ENCODE measurements at places on chromosomes 1 and 21.
A peak's percentile ranks its signal among the peaks of the same experiment; 100 is the strongest.

DNA sequence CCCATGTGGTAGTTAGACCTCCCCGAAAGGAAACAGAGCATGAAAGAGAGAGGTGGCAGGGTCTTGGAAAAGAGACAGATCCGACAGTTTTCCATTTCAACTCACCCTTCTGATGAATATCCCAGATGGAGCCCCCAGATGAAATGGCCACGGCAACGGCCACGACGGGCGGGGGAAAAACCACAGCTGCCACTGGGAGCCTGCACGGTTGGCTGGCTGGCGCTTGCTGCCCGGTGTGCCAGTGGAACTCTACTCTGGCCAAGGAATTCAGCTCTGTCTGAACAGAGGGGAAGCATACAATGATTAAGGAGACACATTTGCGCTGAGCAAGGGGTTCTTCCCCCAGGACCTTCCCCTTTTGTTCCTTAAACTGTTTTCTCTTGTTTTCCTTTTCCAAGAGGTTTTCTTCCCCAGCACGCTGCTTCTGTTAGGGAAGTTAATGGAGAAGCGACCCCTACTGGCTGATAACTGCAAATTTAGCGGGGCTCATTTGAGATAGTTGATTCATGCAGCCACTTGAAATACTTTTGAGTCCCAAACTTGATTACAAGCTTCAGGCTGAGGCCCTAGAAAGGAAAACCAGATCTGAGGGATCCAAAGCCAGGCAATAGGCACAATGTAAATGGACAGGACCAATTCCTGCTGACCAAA, 1122.5 kb downstream of the NCAM2 start:
- no peak for DNase-seq

GRCh38 chr1:29648026-29648425, 411.7 kb downstream of the PTPRU start:
- no peak for DNase-seq

- no peak for DNase-seq
Measured at GRCh38 chr1:53574621-53575020, 115.4 kb downstream of the DMRTB1 start.

GRCh38 chr1:70202173-70202758, 3.1 kb downstream of the LRRC40 start:
- no peak for DNase-seq

- no peak for DNase-seq
Measured at GRCh38 chr1:31712068-31712467, 8.3 kb upstream of the COL16A1 start.

- no peak for DNase-seq
Measured at GRCh38 chr1:36322786-36323635, 434 bp downstream of the EVA1B start.

GRCh38 chr1:171683870-171684269, 31.4 kb upstream of the MYOC start:
- no peak for DNase-seq

GRCh38 chr1:230725256-230726012, 11.5 kb upstream of the AGT start:
- no peak for DNase-seq

GRCh38 chr1:65751961-65752360, 40.7 kb upstream of the PDE4B start:
- no peak for DNase-seq

DNA sequence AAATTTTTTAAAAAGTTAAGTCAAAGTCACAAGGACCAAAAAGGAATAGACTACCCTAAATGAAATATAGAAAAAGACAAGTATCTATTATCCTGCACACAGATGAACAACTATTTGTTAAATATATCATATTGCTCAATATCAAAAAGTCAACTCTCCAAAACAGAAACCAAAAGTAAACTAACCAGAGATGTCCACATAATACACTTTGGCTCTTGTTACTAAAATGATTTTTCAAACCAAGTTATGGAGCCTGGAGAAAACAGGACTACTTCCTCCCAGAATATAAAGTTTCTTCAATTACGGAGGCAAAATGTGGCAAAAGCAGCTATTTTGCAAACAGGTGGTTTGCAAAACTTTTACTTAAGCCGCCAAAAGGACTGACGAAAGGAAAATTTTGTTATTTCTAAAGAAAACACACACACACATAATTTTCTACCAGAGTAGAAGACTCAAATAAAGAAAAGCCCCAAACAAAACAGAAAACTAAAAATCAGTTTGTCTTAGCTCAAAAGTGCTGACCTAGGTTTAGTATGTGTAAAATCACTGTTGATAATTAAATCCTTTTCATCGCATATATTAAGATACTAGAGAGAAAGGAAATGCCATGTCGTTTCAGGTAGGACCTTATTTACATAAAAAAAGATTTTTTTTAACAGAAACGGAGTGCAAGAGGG, 1.1 kb downstream of the DPYD start:
- DNase-seq: no peak

DNA sequence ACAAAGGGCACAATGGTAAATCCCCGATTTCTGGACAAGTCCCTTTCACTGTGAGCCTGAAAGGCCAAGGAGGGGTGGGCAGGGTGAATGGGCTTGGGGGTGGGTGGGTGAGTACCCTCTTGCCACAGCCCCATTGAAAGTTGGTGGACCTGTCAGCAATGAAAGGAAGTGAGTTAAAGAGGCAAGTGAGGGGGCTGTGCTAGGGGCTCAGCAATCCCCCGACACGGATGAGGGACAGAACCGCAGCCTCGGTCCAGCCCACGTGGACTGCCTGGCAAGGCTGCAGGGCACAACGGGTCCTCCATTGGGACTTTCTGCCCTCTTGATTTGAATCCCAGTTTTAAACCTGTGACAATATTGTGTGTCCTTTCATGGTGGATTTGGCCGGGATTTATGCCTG, 255.3 kb downstream of the FOXD2 start:
- no peak for DNase-seq

- no peak for DNase-seq
Measured at GRCh38 chr1:245216366-245217115, 61.8 kb downstream of the KIF26B start.

DNA sequence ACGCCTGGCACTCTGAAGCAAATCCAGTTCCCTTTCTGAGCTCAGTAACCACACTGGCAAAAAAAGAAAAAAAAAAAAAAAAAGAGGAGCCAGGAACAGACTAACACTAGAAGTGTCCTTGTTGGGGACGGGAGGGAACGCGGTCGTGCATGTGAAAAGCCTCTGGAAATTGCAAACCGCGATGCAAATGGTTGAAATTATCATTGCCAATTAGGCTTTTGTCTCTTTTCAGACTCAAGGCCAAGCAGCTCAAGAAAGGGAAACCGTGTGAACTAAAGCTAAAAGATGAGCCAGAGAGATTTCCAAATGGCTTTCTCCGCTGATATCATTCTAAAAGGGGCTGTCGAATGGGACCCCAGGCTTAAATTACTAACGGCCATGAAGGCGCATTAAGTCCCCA, 13.5 kb downstream of the TRABD2B start:
- DNase-seq: no peak

DNA sequence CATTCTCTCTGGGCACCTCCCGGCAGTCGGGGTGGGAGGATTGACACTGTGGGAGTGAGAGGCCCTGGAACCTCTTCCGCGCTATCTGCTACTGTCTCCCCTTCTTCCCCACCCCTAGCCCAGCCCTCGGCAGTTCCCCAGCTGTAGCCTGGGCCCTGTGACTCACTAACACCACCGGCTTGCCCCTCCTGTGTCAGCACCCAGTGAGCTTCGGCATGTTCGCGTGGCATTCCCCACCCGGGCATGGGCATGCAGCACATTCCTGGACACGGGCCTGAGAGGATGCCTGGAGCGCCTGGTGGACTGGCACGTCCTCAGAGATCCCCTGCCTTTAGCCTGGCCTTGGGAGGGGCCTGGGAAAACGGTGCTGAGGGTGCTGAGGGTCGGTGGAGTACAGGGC, 1.3 kb downstream of the CDK18 start:
- no peak for DNase-seq

DNA sequence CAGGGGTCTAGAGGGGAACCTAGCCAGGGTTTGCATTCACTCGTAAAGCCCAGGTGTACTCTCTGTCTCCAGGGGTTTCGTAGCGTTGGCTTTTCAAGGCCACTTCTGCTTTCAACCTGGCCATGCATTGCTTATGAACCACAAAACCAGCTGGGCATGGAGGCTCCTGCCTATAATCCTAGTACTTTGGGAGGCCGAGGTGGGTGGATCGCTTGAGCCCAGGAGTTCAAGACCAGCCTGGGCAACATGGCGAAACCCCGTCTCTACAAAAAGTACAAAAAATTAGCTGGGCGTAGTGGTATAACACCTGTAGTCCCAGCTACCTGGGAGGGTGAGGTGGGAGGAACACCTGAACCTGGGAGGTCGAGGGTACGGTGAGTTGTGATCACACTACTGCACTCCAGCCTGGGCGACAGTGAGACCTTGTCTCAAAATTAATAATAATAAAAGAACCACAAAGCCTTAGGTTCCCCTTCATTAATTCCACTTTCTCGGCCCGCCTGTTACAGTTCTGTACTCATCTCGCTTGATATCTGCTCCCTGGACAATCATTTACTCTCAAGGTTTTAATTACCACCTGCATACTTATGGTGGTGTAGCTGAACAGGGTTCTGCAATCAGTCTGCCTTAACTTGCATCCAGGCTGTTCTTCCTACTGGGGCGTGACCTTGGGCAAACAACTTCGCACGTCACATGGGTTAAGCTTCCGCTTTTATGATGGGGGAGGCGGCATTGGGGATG, 6.1 kb downstream of the SLC16A4 start:
- DNase-seq: no peak

DNA sequence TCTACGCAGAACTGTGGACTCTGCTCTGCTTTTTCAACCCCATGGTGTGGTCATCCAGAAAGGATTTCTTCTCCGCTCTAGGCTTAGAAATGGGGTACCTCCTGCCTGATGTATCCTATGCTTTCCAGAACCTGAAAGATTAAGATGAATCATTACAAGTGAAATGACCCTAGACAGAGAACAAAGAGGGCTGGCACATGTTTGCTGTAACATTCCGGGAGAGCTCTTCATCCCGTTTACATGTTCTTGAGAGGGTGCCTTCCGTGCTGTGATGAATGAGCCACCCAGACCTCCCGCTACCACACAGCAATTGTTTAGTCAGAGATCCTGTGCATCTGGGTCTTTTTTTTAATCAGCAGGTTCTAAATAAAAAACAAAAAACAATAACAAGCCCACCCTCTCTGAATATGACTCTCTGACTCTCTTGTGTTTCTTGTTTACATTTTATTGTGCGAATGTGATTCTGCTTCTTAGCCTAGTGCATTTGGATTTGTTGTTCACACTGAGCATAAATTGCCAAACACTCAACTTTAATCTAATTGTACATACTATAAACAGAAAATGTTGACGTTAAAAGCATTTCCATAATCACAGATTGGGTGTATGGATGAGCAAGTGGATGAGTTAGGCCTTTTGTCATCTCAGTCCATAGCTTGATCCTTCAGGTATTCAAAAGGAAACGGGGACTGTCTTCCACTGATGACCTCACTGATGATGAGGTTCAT, 87.1 kb downstream of the GPR88 start:
- no peak for DNase-seq

GRCh38 chr21:34006611-34007168, 66.7 kb upstream of the MRPS6 start:
- no peak for DNase-seq

DNA sequence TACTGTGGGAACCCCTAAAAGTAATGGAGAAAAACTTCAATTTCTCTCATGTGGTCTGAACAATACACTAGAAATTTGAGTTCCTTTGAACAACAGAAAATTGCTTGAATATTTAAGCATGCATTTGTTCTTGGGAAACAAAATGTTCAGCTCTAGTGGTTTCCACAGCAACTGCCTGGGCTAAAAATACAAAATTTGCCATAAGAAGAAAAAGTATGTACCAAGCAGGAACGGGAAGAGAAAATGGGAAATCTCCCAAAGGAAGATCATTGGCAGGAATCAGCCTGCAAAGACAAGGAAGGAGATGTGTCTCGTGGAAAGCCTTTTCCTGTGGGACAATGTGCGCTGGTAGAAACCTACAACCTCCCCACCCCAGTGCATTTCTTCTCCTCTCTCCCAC, 119.0 kb upstream of the DPT start:
- no peak for DNase-seq

DNA sequence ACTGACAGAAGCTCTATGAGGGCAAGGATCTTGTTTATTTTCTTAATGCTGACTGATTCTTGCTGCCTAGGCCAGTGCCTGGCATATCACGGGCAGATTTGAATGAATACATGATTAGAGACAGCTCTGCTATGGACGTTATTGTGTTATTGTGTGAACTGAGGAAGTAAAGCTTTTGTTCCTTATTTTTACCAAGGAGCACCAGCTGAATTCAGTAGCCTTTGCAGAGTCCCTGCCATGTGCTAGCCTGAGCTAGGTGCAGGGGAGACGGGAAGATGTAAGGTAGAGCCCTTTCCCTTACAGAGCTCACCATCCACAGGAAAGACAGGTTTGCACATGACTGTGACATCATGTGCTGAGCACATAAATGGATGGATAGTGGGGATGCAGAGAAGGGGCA, 36.0 kb upstream of the SCMH1 start:
- no peak for DNase-seq

- DNase-seq: peak; percentile 38
Measured at GRCh38 chr1:9653491-9654050, 2.0 kb downstream of the PIK3CD start.

- no peak for DNase-seq
Measured at GRCh38 chr21:45781741-45782140, 138.2 kb downstream of the PCBP3 start.

DNA sequence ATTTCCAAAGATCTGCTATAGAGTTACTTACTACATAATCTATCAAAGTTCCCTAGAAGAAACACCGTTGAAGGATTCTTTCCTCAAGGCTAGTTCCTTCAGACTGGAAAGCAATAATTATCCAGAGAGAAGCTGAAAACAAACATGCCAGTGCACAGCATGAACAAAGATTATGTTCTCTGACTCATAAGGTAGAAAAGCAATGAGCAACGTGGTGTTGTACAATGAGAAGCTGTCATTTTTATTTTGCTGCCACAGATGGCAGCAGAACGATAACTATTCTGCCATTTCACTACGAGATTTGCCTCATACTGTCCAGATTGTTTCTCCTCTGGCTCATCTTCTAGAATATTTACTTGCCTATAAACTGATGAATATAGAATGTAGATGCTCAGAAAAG, 10.7 kb downstream of the EXTL2 start:
- DNase-seq: no peak

DNA sequence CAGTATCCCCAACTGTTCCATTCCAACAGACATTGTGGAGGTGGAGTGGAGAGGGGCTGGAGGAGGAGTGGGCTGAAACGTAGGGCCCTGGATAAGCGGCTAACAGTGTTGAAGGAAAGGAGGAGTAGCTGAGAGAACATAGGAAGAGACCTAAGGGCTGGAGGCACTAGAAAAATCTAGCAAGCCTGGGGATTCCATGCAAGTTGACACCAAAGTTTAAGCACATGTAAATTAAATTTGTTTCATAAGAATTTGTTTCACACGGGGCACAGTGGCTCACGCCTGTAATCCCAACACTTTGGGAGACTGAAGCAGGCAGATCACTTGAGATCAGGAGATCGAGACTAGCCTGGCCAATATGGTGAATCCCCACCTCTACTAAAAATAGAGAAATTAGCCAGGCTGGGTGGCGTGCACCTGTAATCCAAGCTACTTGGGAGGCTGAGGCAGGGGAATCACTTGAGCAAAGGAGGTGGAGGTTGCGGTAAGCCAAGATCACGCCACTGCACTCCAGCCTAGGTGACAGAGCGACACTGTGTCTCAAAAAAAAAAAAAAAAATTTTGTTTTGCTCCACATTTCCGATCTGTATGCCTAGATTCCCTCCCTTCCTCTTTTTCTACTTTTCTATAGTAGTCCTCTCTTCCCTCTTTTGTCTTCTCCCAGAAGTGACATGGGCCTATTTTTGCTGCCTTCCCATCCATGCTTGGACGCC, 530 bp upstream of the CD244 start:
- DNase-seq: no peak

- no peak for DNase-seq
Measured at GRCh38 chr21:28431527-28432200, 561.0 kb downstream of the LTN1 start.

- DNase-seq: no peak
Measured at GRCh38 chr21:18204931-18205330, 39.7 kb upstream of the CHODL start.

Measured in stimulated activated CD8-positive, alpha-beta memory T cell treated with anti-CD3 and anti-CD28 coated beads, Interleukin-2, amount 100 ng/mL, for 48 hours (primary cell).